Esophagus mucosa (tissue), 1 donor: ENCODE measurements at places on chromosomes 6 and 20.

DNA sequence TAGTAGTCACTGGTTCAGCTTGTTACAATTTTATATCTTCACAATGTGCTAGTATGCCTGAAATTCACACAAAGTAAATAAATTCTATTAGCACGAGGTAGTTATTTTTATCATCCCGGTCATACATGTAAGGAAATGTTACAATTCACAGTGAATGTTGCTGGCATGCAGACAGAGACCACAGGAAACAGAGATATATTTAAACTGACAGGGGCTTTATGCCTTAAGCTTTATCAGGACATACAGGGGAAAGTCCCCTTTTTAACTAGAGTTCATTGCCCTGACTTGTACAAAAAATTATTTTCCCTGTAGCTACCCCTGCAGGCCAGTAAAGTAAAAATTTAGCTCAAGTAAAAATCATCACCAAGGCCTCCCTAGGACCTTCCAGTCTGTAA, 712.0 kb upstream of the NRSN1 start:
- no peak for ATAC-seq

DNA sequence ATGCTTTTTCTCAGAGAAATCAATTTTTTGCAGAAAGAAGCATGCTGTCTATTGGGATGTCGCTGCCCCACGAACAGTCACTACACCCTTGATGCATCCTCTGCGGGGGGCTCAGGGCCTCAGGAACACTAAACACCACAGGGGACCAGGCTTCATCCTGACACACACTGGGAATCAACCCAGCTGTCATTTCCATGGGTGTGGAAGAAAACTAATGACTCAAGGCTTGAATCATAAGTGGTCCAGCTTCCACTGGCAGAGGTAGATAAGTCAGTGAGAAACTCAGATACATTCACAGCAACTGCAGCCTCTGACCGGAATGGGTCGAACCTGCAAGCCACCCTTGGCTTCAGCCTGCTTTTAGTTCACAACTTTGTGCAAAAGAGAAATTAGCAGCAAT, 81.3 kb upstream of the SPTLC3 start:
- no peak for ATAC-seq

DNA sequence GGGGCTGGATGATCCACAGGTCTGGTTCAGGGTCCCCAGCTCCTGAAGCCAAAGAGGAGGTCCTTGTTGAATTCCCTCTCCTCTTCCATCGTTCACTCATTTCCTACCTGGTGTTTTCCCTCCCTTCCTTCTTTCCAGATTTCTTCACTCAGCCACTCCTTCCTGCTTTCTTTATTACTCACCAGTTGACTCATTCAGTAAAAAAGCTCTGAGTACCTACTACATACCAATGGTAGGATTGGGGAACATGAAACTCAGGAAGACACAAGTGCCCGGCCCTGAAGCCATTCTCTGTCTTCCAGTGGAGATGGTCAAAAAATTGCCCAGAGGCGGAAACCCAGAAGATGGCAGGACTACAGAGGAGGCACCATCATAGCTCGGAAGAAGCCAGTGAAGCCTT, 11.9 kb upstream of the NSFL1C start:
- peak; percentile 80 for ATAC-seq

GRCh38 chr20:63635431-63636141, 8.7 kb upstream of the GMEB2 start:
- ATAC-seq, result peak; percentile 42

GRCh38 chr6:28489366-28490204, 26.0 kb downstream of the GPX6 start:
- peak; percentile 72 for ATAC-seq
